ENCODE measurements at places on chromosomes 3 and 15. TPM values are rescaled to one million over a fixed set of nuclear protein-coding genes. Genes with fewer than 3 reads are reported as not detected.

- no peak for DNase-seq
These were observed at the start of gene SLC9A9 for GRCh38 chr3:143847787-143848631. Gene SLC9A9, minus strand, starts transcription at chr3:143848468. Its CDS starts 146 bp downstream, at chr3:143848322.

GRCh38 chr3:8882642-8883041, 80.6 kb downstream of the RAD18 start:
- DNase-seq: no peak

ALG1L2 gene
- not detected for total RNA-seq

PPARG gene
- total RNA-seq: 76.2 TPM

Data from Daoy (cell line).